Activated T-helper 1 cell treated with anti-CD3 and anti-CD28 coated beads, Interleukin-2, amount 50 U/mL, for 16 hours (primary cell): ENCODE measurements at places on chromosomes 7 and 10.

DNA sequence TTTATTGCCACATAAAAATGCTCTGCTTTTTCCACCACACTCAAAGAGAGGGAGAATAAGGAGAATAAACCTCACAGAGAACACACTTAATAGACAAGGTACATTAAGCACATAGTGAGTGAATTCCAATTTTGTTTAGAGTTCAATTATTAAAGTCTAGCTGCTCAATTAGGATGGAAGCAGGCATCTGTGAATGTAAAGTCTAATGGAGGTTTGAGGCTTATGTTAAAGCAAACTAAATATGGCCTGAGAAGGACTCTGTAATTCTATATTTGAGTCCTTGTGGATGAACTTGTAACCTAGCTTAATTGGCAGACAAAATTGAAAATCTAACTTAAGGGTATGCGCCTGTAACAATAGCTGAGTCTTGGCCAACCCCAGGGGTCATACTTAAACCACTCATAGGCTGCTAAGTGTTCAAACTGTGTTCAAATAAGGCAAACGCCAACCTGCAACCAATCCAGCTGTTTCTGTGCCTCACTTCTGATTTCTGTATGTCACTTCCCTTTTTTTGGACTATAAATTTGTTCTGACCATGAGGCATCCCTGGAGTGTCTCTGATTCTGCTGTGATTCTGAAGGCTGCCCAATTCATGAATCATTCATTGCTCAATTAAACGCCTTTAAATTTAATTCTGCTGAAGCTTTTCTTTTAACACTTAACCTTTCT is 31.3 kb upstream of the NME8 start:
- DNase-seq = no peak

GRCh38 chr7:98283887-98284222 is 2.4 kb downstream of the BRI3 start:
- no peak for DNase-seq

GRCh38 chr7:23247046-23247602 is 549 bp downstream of the GPNMB start:
- no peak for DNase-seq

GRCh38 chr10:80289451-80290287 is at the start of gene MAT1A:
Gene MAT1A, minus strand, starts transcription at chr10:80289658. Its CDS starts 235 bp downstream, at chr10:80289423.
- no peak for DNase-seq

DNA sequence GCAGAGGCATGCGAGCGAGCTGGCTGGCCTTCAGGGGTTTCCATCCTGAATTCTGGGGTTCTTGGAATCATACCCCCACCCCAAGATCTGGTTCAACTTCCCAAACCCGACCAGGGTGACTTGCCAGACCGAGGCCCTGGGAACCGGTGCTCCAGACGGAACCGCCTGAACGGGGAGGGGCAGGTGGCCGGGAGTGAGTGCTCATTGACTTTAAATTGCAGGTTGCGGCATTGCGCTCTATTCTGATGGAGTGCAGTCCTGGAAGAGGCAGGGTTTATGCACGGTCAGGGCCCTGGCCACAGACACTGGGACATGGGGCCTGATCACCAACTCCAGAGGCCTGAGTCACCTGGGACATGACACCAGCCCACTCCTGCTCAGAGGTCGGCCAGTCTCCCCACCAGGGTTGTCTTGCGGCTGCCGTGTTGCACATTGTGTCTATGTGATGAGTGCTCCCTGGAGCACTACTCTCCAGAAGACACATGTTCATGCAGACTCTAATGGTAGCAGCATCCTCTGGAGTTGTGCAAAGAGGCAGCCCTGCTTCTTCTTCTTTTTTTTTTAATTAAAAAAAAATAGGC is 5.8 kb upstream of the DDIT4 start:
- no peak for DNase-seq

DNA sequence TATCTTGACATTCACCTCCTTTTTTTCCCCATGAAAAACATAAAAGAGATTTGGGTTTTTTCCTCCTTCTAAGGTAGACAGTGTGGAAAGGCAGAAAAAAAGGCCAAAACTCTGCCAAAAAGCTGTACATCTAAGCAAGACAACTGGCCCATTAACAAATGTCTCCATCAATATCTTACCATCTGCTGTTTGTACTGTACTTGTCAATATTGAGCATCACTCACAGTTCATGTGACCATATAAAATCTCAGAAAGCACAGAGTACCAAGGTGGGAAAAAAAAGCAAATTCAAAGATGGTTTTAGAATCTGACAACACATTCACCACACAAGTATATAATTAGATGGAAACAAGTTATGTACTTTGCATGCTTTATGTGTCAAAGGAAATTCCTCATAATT is 52.6 kb downstream of the CACNA2D1 start:
- no peak for DNase-seq

DNA sequence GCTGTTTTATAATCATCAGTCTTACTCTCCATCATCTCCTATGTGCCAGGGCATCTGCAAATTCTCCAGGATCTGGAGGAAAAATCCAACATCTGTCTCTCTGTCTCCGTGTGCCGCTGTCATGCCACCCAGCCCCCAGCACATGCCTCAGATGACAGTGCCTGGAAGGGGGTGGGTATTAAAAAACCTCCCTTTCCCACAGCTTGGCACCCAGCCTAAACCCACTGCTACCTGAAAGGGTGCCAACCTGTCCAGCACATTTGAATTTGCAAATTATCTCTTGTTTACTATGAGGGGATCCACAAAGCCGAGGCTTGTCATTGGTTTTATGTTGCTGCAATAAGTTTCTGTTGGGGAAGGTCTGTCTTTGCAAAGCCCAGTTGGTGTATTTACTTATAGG is 73.1 kb downstream of the EMX2 start:
- DNase-seq = no peak

GRCh38 chr7:24917510-24918239 is 62.3 kb downstream of the OSBPL3 start:
- DNase-seq = no peak

GRCh38 chr7:1124164-1124563 is 35.8 kb downstream of the ZFAND2A start:
- no peak for DNase-seq

GRCh38 chr7:149377386-149377785 is 83.5 kb downstream of the ZNF777 start:
- no peak for DNase-seq

GRCh38 chr7:45574669-45575500 is 717 bp downstream of the ADCY1 start:
- DNase-seq = no peak

DNA sequence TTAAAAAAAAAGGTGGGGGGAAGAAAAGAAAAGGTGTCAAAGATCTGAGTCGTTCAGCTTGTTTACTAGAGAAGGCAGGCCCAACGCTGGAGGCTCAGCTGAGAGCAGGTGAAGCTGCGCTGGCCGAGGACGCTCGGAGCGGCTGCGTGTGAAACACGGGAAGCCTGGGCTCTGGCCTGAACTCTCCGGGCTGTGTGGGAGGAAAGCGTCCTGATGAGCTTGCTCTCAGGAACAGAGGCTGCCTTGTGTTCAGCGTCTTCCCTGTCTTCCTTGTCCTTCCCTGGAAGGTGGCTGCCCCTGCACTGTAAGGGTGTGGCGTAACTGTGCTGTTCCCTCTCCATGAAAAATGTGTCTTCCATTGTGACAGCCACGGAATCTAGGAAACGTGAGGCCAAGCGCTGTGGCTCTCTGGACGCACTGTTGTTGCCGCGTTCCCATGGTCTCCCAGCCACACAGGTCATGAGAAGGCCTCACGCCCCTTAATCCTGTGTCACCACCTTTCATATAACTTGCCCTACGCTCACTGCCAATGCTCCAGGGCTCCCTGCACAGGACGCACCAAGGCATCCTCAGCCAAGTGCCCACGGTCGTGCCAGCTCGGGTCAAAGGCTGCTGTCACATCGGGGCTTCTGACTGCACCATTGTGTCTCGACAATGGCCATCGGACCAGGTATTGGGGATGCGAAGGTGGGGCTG is 15.8 kb downstream of the IL15RA start:
- no peak for DNase-seq

GRCh38 chr7:22632674-22633073 is 94.3 kb upstream of the IL6 start:
- no peak for DNase-seq

- no peak for DNase-seq
Measured at GRCh38 chr7:136228171-136228570, 251.0 kb upstream of the MTPN start.

GRCh38 chr7:1924258-1924817 is 254.3 kb downstream of the ELFN1 start:
- DNase-seq = no peak

DNA sequence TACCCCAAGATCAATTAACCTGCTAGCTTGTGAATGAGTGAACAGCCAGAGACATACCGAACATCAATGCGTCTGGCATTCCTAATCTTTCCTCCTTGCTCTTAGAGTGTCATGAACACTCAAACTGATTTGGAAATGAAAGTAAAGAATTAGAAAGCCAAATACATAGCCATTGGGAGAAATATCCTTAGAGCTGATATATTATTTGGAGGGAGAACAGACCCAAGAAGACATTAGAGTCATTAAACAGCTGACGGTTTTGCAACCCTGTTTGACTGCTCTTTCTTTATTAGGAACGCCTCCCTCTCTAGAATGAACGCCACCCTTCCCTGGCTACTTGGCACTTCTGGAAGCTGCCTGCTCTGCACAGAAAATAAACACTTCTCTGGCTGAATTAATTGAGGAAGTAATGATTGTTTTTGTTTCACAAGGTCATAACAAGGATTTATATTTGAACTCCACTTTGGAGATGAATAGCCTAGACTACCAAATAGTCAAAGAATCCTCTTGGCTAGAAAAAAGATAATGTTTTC is 42.8 kb downstream of the CTTNBP2 start:
- no peak for DNase-seq

- no peak for DNase-seq
Measured at GRCh38 chr10:105793071-105793470, 1152.0 kb downstream of the SORCS3 start.

- DNase-seq = no peak
Measured at GRCh38 chr7:104643587-104644217, 315.3 kb downstream of the LHFPL3 start.

GRCh38 chr10:86723009-86723408 is 33.4 kb upstream of the BMPR1A start:
- no peak for DNase-seq

- DNase-seq = no peak
Measured at GRCh38 chr7:106190589-106191330, 78.6 kb upstream of the SYPL1 start.

GRCh38 chr10:7211857-7212577 is 198.8 kb downstream of the SFMBT2 start:
- DNase-seq = no peak

GRCh38 chr7:99363286-99363685 is 11.2 kb upstream of the ARPC1B start:
- DNase-seq = no peak

GRCh38 chr10:29689001-29689400 is 54.2 kb upstream of the SVIL start:
- no peak for DNase-seq

DNA sequence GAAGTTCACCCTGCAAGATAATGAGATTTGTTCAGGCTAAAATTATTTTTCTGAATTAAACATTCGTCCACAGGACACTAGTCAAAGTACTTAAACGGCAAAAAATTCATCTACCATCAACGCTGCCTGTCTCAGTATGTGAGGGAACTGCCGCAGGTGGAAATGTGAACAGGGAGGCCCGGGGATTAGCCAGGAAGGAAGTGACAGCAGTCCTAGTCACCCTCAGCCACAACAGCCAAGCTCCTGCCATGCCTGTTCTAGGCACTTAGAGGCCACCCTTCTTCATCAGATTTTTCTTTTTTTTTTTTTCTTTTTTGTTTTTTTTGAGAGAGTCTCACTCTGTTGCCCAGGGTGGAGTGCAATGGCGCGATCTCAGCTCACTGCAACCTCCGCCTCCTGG is 9.4 kb downstream of the NUDT5 start:
- no peak for DNase-seq

- DNase-seq = no peak
Measured at GRCh38 chr7:13875496-13876074, 113.9 kb downstream of the ETV1 start.

DNA sequence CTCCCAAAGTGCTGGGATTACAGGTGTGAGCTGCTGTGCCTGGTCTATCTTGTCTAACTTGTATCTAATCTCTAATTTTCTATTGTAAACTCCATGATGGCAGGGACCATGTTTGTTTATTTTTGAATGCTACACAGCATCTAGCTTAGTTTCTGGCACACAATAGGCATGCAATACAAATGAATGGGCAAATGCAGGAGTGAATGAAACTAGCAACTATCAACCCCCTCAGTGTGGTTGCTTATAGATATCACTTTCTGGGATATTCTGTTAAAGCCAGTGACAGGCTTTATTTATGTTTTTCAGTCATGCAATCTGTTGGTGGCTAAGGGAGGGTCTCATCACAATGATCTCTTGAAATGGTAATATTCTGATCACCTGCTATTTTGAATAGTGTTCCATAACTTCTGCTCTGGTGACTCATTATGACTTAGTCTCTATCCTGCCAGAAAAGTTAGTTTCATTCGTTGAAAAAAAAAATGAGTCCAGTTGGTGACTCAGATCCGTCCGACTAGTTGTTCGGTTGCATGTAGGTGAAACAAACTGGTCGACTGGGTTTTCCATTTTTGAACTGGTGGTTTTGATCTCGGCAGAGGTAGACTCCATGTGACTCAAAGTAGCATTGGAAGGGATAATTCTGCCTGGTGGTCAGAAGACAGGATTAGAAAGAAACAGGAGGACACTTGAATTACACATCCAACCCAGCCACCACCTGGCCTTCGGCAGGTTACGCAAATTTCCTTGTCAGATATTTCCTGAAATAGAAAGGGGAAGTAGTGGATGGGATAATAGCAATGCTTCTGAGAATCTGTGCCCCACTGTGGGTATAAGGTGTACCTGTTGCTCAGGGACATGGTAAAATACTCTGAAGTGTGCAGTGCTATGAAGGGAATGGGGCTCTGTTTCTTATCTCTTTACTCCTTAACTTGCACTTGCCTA is 76.8 kb downstream of the GATA3 start:
- DNase-seq = no peak

DNA sequence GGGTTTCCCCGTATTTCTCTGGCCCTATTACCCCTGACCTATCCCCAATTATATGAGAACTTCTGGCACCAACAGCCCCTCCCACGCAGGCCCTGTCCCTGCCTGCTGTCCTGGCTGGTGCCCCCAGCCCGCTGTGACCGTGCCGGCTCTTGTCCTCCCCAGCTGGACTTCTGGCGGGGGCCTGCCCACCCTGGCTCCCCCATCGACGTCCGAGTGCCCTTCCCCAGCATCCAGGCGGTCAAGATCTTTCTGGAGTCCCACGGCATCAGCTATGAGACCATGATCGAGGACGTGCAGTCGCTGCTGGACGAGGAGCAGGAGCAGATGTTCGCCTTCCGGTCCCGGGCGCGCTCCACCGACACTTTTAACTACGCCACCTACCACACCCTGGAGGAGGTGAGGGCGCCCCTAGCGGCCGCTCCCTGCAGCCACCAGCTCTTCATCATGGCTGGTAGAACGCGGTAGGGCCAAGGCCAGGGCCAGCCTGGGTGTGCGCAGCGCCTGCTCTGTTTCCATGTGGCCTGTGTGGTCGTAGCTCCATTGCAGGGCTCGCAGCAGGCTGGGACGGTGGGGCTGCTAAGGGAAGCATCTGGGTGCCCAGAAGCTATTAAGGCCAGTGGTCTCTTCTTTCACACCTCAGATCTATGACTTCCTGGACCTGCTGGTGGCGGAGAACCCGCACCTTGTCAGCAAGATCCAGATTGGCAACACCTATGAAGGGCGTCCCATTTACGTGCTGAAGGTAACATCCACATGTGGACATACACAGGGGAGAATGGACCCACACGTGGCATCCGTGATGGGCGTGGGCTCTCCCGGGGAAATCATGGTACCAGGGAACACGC is 1.4 kb downstream of the CPA1 start:
- DNase-seq = no peak

GRCh38 chr7:133829336-133829897 is 297.7 kb upstream of the LRGUK start:
- no peak for DNase-seq

GRCh38 chr7:34747867-34748727 is 90.1 kb downstream of the NPSR1 start:
- DNase-seq = no peak
